Left colon (tissue), 2 donors: ENCODE measurements at places on chromosomes 11 and 22. TPM values are rescaled to one million over a fixed set of nuclear protein-coding genes. Genes with fewer than 3 reads are reported as not detected.
A peak's percentile ranks its signal among the peaks of the same experiment; 100 is the strongest.

The PHF5A gene
- total RNA-seq: 32.1 TPM

The CDC42BPG gene
- 44.5 TPM for total RNA-seq

The CD248 gene
- 13.7 TPM for total RNA-seq

The C22orf39 gene
- 20.1 TPM for total RNA-seq

DNA sequence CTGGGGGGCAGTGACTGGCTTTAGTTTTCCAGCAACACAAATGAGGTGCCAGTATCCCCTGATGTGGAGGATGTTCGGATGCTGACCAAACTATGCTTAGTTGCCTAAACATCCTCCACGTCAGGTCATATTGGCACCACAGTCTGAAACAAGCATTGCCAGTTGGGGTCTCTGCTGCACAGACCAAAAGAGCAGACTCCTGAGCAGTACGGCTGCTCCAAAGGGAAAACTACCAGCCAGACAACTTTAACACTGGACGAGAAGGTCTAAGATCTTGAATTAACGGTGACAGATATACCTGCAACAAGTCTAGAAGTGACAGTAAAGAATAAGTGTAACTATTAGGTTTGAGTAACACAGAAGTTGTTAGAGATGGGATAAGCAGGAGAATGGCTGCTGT, 40.5 kb upstream of the CLTCL1 start:
- DNase-seq: no peak

DNA sequence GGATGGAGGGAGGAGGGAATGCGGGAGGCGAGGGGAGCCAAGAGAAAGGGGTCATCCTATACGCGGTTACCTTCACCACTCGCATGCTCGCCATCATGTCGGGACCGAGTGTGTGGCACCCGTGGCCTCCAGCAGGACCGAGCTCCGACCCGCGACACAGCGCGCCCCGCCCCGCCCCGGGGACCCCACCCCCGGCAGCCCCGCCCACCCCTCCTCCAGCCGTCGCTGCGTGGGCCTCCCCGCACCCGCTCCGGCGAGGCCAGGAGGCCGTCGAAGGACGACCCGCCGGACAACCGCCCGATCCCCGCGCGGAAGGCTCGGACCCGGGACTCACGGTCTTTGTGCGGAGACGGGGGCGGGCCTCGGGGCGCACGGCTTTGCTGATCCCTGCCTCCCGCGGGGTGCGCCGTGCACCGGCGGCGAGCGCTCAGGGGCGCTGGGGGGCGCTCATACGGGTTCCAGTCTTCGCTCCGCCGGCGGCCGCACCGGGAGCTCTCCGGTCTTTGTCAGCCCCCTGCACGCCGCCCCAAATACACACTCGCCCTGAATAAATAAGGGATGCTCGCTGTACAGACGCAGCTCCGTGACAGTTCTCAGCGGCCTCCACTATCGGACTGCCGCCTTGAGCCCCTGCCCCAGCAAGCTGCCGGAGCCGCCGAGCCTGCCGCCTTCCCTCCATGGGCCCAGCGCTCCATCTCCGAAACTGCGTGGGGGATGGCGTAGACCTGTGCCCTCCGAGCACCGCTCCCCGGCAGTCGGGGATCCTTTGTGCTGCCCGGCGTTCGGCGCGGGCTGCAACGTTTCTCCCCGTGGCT, at the start of gene UBE2L6:
Gene UBE2L6 (minus strand): TSS at position 158 of the 815 bp plus-strand sequence. CDS start 61 bp downstream, at position 97.
- DNase-seq: peak; percentile 73

DNA sequence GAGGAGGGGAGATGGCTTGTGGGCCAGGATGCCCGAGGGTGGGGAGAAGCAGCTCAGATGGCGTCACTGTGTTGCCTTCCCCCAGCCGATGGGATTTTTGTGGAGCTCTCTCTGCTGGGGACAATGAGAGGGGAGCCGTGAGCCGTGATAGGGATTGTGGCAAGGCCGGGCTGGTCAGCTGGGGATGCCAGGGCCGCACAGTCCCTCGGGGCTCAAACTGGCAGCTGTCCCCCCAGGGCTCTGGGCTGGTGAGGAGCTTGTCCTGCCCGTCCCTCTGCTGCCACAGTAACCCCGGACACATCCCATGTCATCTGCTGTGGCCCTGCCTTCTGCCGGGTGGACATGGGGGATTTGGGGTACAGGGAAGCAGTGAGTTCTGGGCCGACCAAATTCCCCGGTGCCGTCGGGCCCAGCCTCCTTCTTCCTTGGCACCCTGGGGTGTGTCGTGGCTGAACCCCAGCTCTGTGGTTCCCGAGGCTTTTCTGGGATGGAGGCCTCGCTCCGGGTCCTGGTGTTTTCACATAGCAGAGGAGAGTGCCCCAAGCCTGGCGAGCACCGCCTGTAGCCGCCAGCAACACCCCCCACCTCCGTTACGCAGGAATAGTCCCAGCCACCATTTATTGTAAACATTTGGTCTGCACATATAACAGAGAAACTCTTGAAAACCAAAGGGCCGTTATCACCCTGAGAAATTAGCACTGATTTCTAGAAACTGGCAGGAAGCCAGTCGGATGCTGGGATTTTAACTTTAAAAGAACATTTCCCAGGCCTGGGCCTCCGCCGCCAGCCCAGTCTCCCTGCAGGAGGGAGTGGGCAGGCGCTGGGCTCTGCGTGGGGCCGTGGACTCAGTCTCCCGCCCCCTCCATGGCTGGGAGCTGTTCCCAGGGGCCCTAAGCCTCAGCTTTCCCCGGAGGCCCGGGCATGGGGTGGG, 9.9 kb downstream of the BRSK2 start:
- DNase-seq: no peak

- no peak for DNase-seq
Observed at GRCh38 chr11:62925308-62925707, 4.1 kb upstream of the CHRM1 start.

DNA sequence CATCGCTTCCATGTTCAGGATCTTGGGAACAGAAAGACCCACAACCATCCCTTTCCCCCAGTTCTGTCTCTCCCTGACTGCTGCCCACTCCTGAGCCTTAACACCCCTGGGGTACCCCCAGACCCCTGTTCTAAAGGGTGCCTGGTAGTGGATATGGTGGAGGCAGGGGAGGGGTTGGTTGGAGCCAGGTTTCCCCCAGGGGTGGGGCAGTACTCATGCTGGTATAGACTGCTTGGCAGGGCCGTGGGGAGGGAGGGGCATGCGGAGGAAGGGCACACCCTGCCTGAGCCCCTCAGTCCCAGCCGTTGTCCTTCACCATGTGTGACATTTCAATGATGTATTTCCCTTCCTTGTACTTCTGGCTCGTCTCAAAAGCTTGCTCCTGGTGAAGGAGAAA, 4.0 kb downstream of the YPEL4 start:
- DNase-seq: no peak

- DNase-seq: no peak
Observed at GRCh38 chr11:62506413-62507124, 40.0 kb downstream of the AHNAK start.

DNA sequence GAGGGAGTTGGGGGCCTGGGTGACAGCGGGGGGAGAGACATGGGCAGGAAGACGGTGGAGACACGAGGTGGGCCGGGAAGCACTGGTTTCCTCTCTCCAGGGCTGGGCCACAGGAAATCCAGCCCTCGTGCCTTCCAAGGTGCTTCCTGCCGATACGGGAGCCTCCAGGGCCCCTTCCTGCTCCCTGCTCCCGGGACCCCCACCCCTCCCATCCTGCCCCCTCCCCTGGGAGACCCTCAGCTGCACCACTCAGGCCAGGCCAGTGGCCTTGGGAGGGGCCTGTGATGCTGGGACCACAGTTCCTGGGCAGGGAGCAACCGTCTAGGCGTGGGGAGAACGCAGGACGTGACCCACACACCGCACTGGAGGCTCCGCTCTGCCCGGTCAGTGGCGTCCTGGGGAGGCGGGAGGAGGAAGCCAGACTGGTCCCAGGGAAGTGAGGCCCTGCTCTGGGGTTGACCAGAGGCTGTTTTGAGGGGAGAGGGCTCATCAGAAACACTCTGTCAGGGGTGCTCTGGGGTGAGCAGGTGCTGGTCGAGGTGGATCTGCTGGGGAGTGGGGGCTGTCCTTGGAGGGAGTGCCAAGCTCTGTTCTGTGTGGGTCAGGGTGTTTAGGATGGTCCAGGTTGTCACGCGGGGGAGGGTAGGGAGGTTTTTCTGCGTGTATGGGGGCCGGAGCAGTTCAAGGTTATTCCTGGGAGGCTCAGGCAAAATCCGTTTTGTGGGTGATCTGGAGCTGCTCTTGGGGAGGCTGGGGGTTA, at the start of gene SHANK3:
Gene SHANK3 (plus strand): TSS at position 353 of the 760 bp plus-strand sequence.
- no peak for DNase-seq
